ENCODE measurements at places on chromosomes 7 and 10.
A peak's percentile ranks its signal among the peaks of the same experiment; 100 is the strongest.

- no peak for DNase-seq
Measured at GRCh38 chr7:38321515-38321944, 48.1 kb upstream of the TARP start.

- DNase-seq: no peak
Measured at GRCh38 chr10:8321990-8322389, 267.5 kb downstream of the GATA3 start.

GRCh38 chr7:129857313-129857712 lies 95.4 kb downstream of the UBE2H start:
- no peak for DNase-seq

GRCh38 chr10:72337039-72337629 lies 17.6 kb downstream of the DNAJB12 start:
- no peak for DNase-seq

DNA sequence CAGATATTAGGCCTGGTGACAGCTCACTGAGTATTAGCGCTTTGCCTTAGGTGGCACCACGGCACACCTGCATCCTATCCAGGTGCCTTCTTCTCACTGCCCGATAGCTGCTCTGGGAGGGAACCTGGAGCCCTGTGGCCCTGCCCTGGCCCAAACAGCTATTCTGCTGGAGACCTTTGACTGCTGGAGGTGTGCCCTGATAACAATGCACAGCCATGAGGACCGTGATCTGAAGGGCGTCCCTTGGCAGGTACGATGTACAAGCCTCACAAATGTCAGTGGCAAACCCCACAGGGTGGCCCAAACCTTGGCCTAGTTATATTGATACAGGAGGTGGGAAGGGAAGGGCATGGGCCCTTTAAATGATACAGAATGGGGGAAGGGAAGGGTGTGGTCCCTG lies 259.5 kb downstream of the GRID1 start:
- no peak for DNase-seq

GRCh38 chr10:123879606-123880257 lies 11.9 kb downstream of the CPXM2 start:
- no peak for DNase-seq

DNA sequence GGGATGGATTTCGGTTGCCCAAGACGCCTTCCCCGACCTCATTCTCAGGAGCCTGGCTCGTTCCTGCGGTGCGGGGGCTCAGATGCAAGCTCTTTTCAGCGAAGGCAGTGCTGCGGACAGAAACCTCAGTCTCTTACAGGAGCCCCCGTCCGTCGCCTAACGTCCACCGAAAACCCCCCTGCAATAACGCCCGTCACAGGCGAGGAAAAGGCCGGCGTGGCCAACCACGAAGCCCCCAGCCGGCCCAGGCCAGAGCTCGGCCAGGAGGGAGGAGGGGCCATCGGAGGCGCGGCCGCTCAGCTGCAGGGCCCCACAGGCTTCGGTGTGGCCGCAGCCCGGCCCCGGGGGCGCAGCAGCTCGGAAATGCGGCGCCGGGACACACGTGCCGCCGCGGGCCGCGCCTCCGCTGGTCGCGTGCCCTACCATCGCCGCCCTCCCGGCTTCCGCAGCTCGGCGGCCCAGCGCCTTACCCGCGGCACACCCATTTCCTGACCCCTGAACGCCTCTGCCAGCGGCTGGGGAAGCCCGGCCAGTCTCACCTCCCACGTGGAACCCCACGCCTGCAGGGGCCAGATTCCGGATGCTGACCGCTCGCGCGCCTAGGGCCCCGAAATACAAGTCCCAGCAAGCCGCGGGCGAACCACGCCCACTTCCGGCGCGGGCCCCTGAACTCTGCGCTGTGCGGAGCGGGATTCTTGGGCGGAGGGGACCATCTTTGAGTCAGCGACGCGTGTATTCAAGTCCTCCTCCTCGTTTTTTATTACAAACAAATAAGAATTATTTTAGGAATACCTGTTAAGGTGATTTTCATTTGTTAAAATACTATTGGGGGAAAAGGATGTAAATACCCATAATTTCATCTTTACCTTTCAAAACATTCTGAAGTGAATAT lies at the start of gene ZNF239:
TSS of gene ZNF239 (minus strand) at position 616 of the 892 bp plus-strand sequence. CDS start 16,537 bp downstream, outside the sequence.
- DNase-seq: no peak

DNA sequence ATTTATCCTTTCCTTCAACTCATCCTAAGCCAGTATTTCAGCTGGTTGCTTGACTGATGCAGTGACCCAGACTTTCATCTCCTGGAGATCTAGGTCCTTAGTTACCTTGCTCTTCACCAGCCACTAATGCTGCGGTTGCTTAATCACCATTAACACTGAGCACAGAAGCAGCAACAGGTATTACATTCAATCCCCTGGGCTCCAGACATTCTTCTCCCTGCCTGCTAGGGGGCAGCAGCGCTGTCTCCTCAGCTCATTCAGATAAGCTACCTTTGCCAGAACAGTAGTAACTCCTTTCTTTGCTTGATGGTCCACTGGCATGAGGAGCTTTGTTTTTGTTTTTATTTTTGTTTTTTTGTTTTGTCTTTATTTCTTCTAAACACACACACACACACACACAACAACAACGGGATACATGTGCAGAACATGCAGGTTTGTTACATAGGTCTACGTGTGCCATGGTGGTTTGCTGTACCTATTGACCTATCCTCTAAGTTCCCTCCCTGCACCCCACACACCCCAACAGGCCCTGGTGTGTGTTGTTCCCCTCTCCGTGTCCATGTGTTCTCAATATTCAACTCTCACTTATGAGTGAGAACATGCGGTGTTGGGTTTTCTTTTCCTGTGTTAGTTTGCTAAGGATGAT lies 1043.2 kb upstream of the C7orf33 start:
- peak; percentile 53 for DNase-seq

GRCh38 chr10:123027861-123028260 lies 19.1 kb downstream of the ACADSB start:
- DNase-seq: no peak

GRCh38 chr10:90930070-90930837 lies 9.4 kb upstream of the ANKRD1 start:
- no peak for DNase-seq

DNA sequence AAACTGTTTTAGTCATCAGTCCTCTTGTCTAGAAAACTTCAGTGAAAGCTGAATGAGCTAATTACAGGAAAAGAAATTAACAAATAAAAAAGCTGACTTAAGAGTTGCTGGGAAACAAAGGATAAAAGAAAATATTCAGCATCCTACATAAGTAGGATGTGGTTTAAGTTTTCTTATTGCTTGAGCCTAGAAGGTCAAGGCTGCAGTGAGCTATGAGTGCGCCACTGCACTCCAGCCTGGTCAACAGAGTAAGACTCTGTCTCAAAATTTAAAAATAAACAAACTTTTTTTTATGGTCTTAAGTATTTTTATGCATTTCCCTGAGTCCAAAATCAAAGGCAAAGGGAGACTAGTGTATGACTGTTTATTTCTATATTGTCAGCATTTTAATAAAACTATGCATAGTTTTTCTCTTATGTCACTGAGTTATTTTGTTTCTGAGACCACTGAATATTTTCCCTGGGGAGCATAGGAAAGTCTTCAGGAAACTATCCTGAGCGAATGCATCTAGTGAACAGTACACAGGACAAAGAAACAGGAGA lies 40.0 kb upstream of the LRRN3 start:
- DNase-seq: no peak

DNA sequence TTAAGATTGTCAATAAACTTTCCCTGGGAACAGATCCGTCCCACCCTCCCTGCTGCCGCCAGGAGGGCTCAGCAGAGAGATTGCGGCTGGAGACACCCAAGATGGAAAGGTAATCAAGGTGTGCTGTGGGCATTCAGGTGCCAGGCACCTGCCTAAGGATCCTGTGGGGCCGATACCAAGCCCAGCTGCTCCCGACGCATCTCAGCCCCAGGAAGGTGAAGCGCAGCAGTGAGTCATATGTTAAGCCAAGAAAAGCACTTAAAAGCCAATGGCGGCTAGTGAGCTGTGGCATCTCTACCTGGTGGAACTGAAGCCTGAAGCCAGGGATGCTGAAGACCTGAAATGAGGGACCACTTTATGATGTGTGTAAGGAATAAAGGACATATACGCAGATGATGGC lies 6.1 kb downstream of the WDR86 start:
- DNase-seq: no peak

GRCh38 chr7:33677556-33677955 lies 227.8 kb upstream of the BMPER start:
- DNase-seq: no peak

GRCh38 chr10:126854726-126855495 lies 50.3 kb upstream of the DOCK1 start:
- no peak for DNase-seq

DNA sequence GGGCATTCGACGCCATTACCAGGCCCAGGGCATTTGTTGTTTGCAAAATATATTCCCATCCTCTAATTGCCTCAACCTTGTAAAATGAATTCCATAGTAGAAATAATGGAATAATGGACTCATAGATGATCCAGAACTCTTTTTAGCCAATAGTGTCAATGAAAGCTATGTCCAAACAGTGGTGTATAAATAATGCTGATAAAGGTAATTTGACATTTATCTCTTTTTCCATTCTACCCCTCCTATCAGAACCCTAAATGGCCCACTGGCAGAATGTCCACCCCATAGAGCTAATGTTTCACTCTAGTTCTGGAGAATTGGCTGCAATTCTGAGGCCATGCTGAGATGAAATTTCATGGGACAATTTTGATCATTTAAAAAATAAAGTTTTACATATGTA lies 76.4 kb upstream of the DLX6 start:
- DNase-seq: no peak

GRCh38 chr7:157875230-157876179 lies 538.7 kb downstream of the DNAJB6 start:
- DNase-seq: no peak

DNA sequence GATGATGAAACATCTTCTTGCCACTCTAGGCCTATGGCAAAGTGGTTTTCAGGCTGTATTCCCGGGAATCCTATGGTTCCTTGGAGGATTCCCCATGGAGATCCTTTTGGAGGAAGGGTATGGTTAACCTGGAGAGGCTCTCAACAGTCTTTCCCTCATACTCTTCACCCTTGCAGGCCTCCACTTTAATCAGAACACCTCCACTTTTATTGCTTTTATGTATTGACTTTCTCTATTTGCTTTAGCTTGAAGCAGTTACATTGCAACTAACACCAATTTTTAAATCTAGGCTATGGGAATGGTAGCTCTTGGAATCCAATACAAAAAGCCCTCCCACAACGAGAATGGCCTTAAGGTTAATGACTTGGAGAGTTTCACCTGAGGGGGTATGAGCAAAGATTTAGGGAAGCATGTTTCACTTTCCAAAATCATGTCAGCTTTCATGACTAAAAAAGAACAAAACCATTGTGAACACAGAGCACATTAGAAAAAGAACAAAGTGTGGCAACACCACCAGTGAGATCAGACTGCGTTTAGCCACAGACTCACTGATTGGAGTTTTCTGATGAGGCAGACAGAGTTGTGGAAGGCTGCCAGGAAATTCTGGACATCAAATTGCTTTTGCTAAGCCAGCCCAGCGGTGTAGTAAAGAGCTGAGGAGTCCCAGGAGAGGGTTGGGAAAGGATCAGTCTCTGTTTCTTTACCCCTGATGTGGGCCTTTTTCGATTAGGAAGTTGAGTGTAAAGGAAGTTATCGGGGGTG lies 130.4 kb upstream of the BMPER start:
- no peak for DNase-seq

DNA sequence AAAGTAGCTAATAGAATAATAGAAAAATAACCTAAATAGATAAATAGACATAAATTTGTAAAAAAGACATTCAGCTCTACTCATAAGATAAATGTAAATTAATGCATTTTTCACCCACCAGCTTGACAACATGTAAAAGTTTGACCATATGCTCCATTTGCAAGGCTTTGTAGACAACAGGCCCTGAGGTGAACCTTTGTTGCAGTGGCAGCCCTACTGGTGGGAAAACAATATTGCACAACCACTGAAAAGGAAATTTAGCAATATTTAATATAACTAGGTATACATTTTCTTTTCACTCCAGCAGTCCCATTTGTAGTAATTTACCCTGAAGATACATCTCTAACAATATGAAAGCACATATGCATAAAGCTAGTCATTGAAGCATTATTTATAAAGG lies 39.0 kb upstream of the ADRA2A start:
- DNase-seq: no peak
